A172 (cell line): ENCODE measurements at places on chromosomes 7 and 10.

DNA sequence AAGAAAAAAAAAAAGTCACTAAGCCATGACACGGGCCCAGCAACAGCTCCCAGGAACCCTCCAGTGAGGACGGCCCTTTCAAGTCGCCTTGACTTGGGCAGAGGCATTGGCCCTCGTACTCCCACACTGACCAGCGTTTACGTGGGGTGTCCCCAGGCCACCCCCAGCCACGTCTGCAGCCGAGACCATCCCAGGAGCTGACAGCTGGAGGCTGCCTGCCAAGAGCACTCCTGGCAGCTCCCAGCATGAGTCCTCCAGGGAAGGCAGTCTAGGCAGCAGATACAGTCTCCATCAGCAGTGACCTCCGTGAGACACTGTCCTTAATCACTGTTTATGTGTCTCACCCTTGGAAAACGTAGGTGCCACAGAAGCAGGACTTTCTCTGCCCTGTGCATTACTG is 86.5 kb downstream of the PROSER2 start:
- no peak for DNase-seq

DNA sequence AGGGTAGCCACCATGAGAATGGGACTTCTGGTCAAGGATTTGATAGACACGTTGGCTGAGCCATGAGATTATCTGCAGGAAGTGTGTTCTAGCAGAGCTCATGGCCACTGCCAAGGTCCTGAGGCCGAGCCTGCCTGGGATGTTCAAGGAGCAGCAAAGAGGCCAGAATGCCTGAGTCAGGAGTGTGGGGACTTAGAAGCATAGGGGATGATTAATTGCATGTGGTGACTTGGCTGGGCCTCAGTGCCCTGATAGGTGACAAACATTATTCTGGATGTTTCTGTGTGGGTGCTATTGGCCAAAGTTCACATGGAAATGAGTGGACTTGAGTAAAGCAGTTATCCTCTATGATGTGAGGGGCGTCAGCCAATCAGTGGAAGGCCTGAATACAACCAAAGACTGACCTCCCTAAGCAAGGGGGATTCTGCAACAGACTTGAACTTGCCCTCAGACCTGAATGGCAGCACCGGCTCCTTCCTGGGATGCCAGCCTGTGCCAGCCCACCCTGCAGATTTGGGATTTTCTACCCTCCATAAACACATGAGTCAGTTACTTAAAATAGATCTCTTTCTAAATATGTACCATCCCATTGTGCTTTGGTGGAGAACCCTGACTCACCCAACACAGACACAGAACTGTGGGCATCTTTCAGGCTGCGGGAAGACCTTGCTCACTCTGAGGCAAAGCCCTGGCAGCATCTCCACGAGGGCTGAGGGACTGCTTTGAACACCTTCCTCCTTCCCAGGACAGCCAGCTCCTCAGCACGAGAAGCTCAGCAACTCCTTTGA is 363.9 kb upstream of the MGMT start:
- DNase-seq = no peak

DNA sequence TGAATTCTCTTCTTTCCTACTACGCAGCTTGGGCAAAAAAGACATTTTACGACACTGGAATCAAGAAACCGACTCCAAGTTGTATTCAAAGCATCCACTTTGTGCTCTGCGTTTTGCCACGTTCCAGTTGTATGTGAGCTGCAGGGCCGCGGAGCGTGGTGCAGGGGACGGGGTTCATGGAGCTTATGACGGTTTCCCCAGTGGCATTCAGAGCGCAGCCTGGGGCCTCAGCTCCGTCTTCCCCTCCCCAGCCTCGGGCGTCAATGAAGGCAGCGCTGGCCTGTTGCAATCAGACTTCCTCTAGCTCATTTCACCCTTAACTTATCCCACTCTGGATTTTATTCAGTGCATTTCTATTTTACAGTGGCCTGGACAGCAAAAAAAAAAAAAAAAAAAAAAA is 403.4 kb upstream of the KLF6 start:
- DNase-seq = no peak

DNA sequence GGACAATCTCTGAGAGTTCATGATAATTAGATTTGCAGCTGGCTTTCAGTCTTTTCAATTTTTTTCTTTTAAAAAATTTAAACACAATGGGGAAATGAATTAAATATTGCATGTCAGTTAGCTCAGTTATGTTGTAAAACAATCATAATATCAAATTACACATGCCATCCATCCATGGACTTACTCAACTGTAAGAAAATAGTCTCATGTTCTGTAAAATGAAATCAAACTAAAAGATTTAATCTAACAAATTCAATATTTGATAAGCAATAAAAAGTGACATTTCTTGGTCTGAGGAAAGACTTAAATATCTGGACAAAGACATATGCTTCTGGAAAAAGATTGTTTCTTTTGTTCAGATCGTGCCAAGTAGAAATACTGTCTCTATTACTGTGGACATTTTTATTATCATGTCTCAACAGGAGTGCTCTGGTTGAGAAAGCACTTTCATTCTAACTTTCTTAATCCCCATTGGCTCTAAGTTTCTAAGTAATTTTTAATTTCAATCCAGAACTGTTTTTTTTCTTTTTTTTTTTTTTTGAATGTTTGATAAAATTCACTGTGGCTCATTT is 179.2 kb upstream of the FAM3C start:
- no peak for DNase-seq

GRCh38 chr10:114485696-114486400 is 81.5 kb upstream of the AFAP1L2 start:
- DNase-seq = no peak

GRCh38 chr7:157543791-157544190 is 207.0 kb downstream of the DNAJB6 start:
- no peak for DNase-seq
